Psoas muscle (tissue), 8 donors: ENCODE measurements at places on chromosomes 5 and 9.

- no peak for DNase-seq
Observed at GRCh38 chr5:43190755-43191603, 1.0 kb upstream of the NIM1K start.

- DNase-seq, result peak; percentile 62
Observed at GRCh38 chr5:115460472-115460871, 84.1 kb downstream of the FEM1C start.

GRCh38 chr9:99573085-99573484 lies 248.6 kb upstream of the NR4A3 start:
- no peak for DNase-seq

DNA sequence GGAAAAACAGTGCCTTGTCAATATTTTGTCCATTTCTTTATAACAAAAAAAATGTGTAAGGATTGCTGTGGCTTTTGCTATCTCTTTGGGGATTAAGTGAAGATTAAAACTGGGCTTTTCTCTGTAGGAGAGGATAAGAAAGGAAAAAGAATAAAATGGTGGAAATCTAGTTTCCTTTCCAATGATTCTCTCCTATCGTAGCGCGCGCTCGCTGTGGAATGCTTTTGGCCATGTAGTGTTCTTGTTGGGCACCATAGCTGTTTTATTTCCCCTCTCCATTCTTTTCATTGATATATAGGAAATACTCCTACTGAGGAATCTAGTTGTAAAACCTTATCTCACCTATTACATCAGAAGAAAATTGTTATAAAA lies 1.5 kb downstream of the STXBP1 start:
- DNase-seq, result no peak

- DNase-seq, result no peak
Observed at GRCh38 chr5:57085306-57086081, 88.4 kb upstream of the GPBP1 start.

DNA sequence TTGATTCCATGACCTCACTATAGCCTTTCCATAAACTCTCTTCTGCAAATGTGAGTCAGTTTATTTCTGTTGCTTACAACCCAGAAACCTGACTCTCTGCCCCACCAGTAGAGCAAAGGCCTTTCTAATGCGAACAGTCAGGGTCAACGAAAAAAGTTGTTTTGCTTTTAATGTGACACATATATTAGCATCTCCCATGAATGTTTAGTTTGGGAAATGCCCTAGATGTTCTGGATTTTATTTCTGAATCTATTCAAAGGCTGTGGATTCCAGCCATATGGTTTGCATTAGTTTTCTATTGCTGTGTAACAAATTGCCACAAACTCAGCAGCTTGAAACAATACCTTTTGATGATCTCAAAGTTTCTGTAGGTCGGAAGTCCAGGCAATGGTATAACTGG lies 193.5 kb downstream of the GNA14 start:
- no peak for DNase-seq

- no peak for DNase-seq
Observed at GRCh38 chr5:590346-590745, 21.8 kb upstream of the CEP72 start.
